NCI-H187 (cell line): ENCODE measurements at places on chromosomes 11 and 22.

GRCh38 chr11:122784325-122784955 lies 53.9 kb upstream of the CRTAM start:
- DNase-seq, result no peak

GRCh38 chr11:75212411-75212810 lies 28.2 kb upstream of the TPBGL start:
- no peak for DNase-seq

DNA sequence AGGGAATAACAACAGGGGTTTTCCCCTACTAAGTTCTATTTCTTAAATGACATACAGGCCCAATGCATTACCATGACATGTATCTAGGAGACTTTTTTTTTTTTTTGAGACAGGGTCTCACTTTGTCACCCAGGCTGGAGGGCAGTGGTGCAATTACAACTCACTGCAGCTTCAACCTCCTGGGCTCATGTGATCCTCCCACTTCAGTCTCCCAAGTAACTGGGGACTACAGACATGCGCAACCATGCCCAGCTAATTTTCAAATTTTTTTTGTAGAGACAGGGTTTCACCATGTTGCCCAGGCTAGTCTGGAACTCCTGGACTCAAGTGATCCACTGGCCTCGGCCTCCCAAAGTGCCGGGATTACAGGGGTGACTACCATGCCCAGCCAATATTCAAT lies 7.5 kb downstream of the CPSF7 start:
- no peak for DNase-seq

GRCh38 chr22:25475257-25476022 lies 89.0 kb upstream of the GRK3 start:
- DNase-seq, result peak; percentile 87

- no peak for DNase-seq
Measured at GRCh38 chr11:28913883-28914282, 805.7 kb downstream of the METTL15 start.
